ENCODE measurements at places on chromosomes 5 and 9.
A peak's percentile ranks its signal among the peaks of the same experiment; 100 is the strongest.

DNA sequence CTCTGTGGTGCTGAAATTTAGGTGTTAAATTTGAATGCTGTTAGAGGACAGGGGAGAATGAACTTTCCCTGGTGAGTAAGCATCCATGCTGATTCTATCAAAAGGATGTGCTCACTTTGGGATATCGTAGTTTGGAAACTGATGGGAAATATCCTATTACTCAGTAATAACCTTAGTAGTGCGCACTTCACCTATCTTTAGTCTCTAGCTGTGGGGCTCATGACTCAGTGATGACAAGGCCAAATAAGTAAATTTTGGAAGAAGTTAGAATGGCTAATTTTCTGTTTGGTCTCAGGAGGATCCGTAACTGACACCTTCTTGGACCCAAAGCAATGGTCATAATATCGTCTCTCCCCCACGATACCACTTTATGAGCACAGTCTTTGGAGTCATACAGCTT lies 448.4 kb downstream of the PSAT1 start:
- no peak for DNase-seq

GRCh38 chr5:173234129-173234790 lies 746 bp downstream of the NKX2-5 start:
- DNase-seq = no peak

DNA sequence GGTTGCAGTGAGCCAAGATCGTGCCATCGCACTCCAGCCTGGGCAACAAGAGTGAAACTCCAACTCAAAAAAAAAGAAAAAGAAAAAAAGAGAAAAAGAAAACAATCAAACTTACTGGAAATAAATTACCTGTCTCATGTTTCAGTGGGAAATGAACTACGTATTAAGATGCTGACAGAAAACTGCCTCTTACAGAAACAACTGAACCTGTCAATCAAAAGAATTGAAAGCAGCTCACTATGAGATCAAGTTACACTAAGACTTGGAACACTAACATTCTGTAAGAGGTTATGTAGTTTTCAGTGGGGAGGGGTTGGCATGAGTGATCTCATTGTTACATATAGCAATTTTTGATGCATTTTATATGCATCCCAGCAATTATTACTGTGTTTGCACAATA lies 64.4 kb upstream of the SPATA31E1 start:
- DNase-seq = no peak

- no peak for DNase-seq
Observed at GRCh38 chr5:3393920-3394597, 201.6 kb upstream of the IRX1 start.

- no peak for DNase-seq
Observed at GRCh38 chr5:77400645-77401044, 91.5 kb downstream of the WDR41 start.

- DNase-seq = no peak
Observed at GRCh38 chr9:84917366-84918070, 248.0 kb downstream of the NTRK2 start.

- no peak for DNase-seq
Observed at GRCh38 chr9:84860249-84861115, 191.0 kb downstream of the NTRK2 start.

GRCh38 chr9:86405926-86406325 lies 51.7 kb upstream of the TUT7 start:
- DNase-seq = no peak

DNA sequence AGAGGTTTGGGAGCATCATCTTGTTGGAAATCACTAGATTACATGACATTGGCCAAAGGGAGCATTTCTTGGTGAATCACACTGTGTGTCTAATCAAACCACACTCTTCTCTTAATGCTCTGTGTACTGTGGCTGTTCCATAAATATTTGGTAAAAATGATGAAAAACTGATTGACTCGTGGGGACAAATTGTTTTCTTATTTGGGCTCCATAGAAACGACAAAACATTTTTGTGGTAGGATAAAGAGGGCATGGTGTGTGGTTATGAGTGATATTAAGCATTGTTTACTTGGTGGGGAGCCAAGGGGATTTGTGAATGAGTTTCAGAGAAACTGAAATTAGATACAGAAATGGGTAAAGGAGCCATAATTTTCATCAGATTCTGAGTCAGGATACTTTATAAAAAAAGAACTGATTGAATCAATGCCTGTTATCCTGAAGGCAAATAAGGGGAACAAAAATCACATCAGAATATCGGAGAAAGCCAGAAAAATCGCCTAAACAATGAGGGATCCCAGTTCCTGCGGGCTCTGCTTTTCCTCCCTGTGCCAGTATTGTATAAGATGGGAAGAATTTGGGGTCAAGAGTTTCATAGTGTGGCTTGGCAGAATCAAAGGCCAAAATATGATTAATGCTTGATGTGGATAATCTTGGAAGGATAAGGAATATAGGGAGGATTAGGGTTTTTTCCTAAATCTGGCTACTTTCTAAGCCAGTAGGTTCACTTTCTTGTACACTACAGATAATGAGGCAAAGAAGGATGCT lies 33.3 kb downstream of the FBXL7 start:
- DNase-seq = no peak

- no peak for DNase-seq
Observed at GRCh38 chr5:16160706-16161105, 18.9 kb downstream of the MARCHF11 start.

DNA sequence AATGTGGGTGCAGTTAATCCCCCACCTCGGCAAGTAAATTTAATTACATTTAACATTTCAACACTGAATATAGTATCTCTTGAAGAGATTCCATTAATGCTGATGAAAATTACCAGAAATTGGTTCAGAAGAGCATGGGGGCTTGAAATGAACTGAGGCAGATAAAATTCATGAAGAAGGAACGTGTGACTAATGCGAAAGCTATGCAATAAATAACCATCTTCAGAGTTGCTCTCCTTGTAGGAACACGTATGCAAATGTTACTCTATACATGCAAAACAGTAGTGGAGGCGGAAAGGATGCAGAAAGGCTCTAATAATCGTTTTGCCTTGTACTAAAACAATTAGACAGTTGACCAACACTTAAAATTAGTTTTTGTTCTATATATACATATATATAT lies 320.2 kb downstream of the CTNND2 start:
- DNase-seq = no peak

DNA sequence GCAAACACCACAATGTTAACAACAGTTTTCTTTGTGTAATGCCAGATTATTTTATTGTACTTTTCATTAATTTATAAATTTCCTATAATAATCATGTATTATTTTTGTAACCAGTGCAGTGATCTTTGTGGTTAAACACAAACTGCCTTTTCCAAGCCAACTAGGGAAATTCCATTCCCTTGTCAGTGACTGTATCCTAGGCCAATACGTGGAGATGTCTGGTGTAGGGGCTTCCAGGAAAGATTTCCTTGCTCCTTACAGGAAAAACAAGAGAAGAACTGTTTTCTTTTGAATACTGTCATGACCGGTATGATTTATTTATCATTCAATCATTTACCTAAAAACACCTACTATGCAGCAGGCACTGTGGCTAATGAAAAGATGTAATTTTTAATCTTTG lies 31.4 kb downstream of the FANCC start:
- DNase-seq = no peak

GRCh38 chr5:83474161-83474796 lies 2.7 kb downstream of the VCAN start:
- peak; percentile 0 for DNase-seq
